ENCODE measurements at places on chromosomes 2 and 18.

- H3K27me3 ChIP-seq, result no peaks in the 10 kb centered on the region
- DNase-seq, result no peak
- H3K27ac ChIP-seq, result no peak overlapping the region
- no peaks in the 10 kb centered on the region for H3K4me1 ChIP-seq
Measured at GRCh38 chr18:39599251-39599650, 2033.7 kb upstream of the CELF4 start.

DNA sequence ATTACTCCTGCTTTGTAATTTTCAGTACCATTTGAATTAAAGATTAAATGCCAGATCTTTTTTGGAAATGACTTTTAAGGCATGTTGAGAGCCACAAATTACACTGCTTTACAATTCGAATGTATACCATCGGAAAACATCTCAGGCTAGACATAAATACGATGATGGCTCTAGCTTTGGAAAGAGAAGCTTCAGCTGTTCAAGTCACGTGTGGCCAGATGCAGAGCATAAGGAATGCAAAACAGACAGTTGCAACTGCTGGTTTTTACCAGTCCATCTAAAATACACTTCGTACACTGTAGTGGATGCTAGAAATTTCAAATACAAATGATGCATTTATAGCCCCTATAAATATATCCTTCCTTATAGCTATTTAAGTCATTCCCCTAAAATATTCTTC lies 8.0 kb downstream of the ZNF516 start:
- peaks cover 8% of the 10 kb centered on the region for H3K4me1 ChIP-seq
- H3K4me3 ChIP-seq, result no peak overlapping the region

- H3K36me3 ChIP-seq, result peaks cover 10% of the 10 kb centered on the region
- no peak for DNase-seq
- peaks cover 54% of the 10 kb centered on the region for H3K4me1 ChIP-seq
- H3K27ac ChIP-seq, result peak overlapping the region; percentile 93
- peak overlapping the region; percentile 76 for H3K4me3 ChIP-seq
- peaks cover 51% of the 10 kb centered on the region for H3K27me3 ChIP-seq
Measured at GRCh38 chr18:12309683-12310198, 1.7 kb downstream of the TUBB6 start.

GRCh38 chr2:32220445-32220844 lies 44.2 kb downstream of the NLRC4 start:
- H3K36me3 ChIP-seq, result no peaks in the 10 kb centered on the region
- H3K27ac ChIP-seq, result no peak overlapping the region
- H3K4me1 ChIP-seq, result no peaks in the 10 kb centered on the region
- no peak overlapping the region for H3K4me3 ChIP-seq
- H3K27me3 ChIP-seq, result no peaks in the 10 kb centered on the region

DNA sequence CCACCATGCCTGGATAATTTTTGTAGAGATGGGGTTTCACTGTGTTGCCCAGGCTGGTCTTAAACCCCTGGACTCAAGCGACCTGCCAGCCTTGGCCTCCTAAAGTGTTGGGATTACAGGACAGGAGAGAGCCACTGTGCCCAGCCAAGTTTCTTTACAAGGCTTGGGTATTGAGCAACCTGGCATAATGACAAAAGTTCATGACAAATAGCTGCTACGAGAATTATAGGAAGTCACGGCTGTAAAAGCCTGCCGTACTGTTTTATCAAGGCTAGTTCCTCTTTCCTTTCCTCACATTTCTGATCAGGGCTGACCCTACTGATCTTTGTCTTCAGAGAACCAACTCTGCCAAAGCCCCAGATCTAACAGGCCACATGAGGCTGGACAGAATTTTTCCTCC lies 490.4 kb upstream of the SPRED2 start:
- H3K27ac ChIP-seq, result no peak overlapping the region
- no peaks in the 10 kb centered on the region for H3K36me3 ChIP-seq

- H3K4me1 ChIP-seq, result no peaks in the 10 kb centered on the region
- H3K36me3 ChIP-seq, result no peaks in the 10 kb centered on the region
- H3K4me3 ChIP-seq, result no peak overlapping the region
- H3K27me3 ChIP-seq, result no peaks in the 10 kb centered on the region
- H3K27ac ChIP-seq, result no peak overlapping the region
Measured at GRCh38 chr2:221911321-221911720, 339.2 kb upstream of the EPHA4 start.

DNA sequence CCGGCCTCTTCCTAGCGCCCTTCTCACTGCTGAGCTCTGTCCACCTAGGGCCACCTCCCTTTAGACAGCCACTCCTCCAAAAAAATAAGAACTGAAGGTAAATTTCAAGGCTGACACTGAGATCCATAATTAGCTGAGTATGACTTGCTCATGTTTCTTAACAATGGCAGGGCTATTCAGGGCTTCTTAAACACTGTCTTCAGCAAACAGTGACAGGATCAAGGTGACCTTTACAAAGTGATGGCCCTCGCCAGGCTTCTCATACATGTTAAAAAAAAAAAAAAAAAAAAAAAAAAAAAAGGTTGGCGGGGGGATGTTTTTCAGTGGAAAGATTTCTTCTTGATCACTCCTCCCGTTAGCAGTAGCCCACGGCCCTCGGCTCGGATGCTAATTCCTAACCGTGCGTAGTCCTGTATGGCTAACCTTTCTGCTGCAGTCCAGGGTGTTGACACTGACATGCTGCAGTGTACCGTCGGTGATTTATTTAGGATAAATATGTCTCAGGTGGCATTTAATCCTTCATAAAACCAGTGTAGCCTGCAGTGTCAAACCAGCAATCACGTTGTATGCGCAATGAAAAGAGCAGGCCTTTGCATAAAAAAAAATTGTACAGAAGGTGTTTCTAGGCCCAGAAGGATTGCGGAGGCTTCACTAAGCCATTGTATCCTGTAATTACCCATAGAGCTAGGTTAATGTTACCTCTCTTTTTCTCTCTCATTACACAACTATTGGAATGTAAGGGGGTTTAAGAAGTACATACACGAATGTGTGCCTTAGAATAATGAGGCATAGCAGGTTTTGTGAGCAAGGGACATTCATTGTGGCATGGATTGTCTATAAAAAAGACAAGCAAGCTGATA lies 142.7 kb downstream of the PTGR3 start:
- H3K4me3 ChIP-seq, result no peak overlapping the region
- H3K27ac ChIP-seq, result no peak overlapping the region
- no peak for DNase-seq
- H3K27me3 ChIP-seq, result no peaks in the 10 kb centered on the region
- no peaks in the 10 kb centered on the region for H3K36me3 ChIP-seq

DNA sequence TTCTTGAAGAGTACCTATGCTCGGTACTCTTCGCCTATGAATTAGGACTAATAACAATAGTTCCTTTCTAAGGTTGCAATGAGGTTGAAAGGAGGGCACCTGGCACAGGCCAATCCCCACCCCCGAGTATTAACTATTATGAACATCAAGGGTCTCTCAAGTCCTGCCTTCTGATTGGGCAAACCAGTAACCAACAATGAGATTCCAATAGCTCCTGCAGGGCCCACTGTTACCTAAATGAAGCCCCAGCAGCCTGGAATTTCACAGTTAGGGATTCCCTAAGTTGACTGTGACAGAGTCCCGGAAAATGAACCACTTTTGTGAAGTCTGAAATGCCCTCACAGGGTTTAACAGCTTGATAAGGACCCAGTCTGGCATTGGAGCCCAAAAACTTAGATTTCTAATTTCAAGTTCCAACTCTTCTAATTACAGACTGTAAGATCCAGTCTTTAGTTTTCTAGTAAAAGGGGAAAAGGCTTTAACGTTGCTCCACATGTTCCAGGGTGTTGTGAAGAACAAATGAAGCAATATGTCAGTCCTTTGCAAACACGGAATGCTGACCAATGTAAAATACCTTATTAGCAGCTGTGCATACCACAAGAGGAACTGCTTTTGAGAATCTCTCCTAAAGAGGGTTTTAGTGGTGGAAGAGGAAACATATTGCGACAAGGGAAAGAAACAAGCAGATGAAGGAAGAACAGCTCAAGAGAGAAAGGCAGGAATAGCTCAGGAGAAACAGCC lies 277.7 kb upstream of the MAP2 start:
- H3K4me1 ChIP-seq, result no peaks in the 10 kb centered on the region
- H3K27ac ChIP-seq, result peak overlapping the region; percentile 26
- H3K4me3 ChIP-seq, result no peak overlapping the region
- no peaks in the 10 kb centered on the region for H3K27me3 ChIP-seq
- DNase-seq, result no peak
- no peaks in the 10 kb centered on the region for H3K36me3 ChIP-seq

GRCh38 chr2:112885506-112885902 lies 25.5 kb upstream of the IL37 start:
- H3K27me3 ChIP-seq, result no peaks in the 10 kb centered on the region
- no peaks in the 10 kb centered on the region for H3K4me1 ChIP-seq
- no peaks in the 10 kb centered on the region for H3K36me3 ChIP-seq
- no peak overlapping the region for H3K4me3 ChIP-seq
- no peak for DNase-seq

- no peak for DNase-seq
- H3K36me3 ChIP-seq, result no peaks in the 10 kb centered on the region
- peaks cover under 1% of the 10 kb centered on the region for H3K4me1 ChIP-seq
Measured at GRCh38 chr2:181367411-181367810, 89.8 kb upstream of the ITGA4 start.

DNA sequence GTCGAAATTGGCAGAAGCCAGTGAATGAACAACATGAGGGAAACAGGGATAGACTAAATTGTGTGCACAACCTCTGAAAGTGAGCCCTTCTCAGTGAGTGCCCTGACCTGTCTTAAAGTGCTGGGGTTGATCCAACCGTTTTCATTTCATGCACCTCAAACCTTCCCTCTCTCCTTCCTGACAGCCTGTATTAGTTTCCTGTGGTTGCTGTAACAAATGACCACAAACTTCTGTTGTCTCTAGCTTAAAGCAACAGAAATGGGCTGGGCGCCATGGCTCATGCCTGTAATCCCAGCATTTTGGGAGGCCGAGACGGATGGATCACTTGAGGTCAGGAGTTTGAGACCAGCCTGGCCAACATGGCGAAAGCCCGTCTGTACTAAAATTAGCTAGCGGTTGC lies 48.8 kb upstream of the PPP1CB start:
- H3K27ac ChIP-seq, result no peak overlapping the region
- no peaks in the 10 kb centered on the region for H3K36me3 ChIP-seq
- DNase-seq, result no peak
- no peaks in the 10 kb centered on the region for H3K4me1 ChIP-seq
- H3K4me3 ChIP-seq, result no peak overlapping the region

DNA sequence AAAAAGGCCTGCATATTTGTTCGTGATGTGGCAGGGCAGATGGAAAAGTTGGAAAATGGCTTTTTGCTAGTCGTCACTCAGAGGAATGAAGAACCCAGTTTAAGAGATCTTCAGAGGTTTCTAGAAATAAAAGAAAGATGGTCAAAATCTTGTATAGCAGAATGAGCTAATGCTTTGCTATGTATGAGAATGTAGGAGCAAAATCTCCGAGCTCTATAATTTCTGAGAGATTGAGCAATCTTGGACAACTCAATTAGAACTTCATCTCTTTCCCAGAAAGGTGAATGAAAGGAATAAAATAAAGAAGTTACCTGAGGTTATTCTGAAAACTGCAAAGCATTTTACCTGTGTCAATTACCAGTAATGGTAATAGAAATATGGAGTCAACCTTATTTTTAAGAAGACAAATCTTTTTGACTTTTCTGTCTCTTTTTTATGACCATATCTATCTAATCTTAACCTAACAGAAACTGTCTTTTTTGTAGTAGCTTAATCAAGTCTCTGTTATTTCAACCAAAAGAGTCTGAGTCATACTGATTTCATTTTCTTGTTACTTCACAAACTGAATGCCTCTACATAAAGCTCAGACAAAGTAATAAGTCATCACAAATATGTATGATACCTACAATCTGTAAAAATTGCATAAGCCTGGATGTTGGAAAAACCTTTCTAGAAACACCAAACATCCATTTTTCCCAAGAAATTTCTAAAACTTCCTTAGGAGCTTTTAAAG lies 32.5 kb downstream of the CCDC68 start:
- H3K4me1 ChIP-seq, result no peaks in the 10 kb centered on the region
- no peak overlapping the region for H3K4me3 ChIP-seq
- H3K36me3 ChIP-seq, result peaks cover 18% of the 10 kb centered on the region
- H3K27me3 ChIP-seq, result no peaks in the 10 kb centered on the region

DNA sequence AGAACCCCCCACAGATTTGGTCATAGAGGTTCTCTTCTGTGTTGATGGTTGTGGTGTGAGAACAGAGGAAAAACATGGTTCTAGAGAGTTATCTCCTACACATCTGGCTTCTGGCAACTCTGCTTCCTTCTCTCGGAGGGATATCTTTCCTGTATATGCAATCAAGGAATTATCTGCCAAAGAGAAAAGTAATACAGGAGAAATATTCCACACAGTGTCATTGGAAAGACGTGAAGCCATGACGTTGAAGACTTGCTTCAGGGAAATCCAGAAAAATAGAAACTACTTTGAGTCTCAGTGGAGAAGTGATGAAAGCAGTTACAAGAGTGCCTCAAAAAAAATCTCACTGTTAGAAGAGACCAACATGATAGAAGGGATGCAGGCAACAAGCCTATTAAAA lies 78.5 kb downstream of the RAB31 start:
- DNase-seq, result no peak
- H3K27me3 ChIP-seq, result no peaks in the 10 kb centered on the region
- H3K27ac ChIP-seq, result no peak overlapping the region
- H3K4me3 ChIP-seq, result no peak overlapping the region
- H3K36me3 ChIP-seq, result no peaks in the 10 kb centered on the region
